Motor neuron (in vitro differentiated cells): ENCODE measurements at places on chromosomes 2 and 18. TPM values are rescaled to one million over a fixed set of nuclear protein-coding genes. Genes with fewer than 3 reads are reported as not detected.

GRCh38 chr2:136246086-136246669 is 128.2 kb upstream of the CXCR4 start:
- peak; percentile 62 for ATAC-seq

GRCh38 chr2:29807082-29807481 is 114.3 kb downstream of the ALK start:
- peak; percentile 70 for ATAC-seq

The AGAP1 gene
- total RNA-seq = 35.3 and 37.0 TPM in 2 replicates

DNA sequence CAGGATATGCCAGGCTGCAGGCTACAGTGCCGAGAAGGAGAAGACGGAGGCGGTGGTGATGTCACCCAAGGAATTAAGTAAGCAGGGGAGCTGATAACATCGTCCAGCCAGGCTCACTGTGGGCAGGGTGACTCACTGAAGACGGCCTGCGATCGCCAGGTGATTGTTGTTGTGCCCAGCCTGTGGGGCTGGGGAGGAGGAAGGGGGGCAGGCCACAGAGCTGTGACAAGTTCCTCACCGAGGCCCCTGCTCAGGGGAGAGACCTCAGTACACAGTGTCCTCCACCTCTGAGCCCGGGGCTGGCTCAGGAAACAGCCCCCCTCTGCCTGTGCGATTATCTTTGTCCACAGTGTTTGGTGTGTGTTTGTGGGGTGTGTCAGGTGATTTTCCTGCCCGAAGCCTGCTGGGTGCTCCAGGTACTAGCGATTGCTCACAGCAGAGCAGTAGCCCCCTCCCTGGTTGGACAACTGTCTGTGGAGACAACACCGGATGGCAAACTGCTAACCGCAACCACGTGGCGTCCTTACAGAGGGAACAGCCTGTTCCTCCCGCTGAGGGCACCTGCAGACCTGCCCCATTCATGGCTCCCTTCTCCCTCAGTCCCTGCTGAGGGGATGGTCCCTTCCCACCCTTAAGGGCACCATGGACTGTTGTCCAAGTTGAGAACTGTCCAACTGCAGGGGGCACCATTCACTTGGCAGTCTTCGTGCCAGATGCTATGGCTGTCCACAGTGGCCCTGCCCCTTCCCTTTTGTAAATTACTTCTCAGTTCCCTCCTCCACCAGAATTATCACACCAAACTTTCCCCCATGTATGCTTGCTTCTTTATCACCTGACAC is 95.1 kb downstream of the ZFP36L2 start:
- ATAC-seq = peak; percentile 14
